ENCODE measurements at places on chromosomes 2 and 18.

- no peak for DNase-seq
Observed at GRCh38 chr2:215362562-215362904, 50.7 kb downstream of the ATIC start.

DNA sequence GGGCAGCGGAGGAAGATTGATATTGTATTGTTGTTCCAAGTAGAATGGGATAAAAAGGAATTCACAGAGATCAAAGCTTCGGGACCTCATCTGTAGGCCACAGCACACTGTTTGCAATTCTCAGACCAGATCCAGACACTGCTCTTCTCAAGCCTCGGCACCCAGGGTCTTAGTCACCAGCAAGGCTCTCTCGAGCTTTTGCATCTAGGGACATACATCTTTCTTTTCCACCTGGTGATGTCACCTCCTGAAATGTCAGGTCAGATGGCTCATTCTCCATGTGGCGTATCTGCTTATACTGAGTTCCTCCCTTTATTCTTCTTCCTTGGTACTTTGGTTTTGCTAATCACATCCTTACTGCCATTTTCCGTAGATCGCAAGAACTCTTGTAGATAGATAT is 42.9 kb upstream of the SNTG2 start:
- DNase-seq: no peak

DNA sequence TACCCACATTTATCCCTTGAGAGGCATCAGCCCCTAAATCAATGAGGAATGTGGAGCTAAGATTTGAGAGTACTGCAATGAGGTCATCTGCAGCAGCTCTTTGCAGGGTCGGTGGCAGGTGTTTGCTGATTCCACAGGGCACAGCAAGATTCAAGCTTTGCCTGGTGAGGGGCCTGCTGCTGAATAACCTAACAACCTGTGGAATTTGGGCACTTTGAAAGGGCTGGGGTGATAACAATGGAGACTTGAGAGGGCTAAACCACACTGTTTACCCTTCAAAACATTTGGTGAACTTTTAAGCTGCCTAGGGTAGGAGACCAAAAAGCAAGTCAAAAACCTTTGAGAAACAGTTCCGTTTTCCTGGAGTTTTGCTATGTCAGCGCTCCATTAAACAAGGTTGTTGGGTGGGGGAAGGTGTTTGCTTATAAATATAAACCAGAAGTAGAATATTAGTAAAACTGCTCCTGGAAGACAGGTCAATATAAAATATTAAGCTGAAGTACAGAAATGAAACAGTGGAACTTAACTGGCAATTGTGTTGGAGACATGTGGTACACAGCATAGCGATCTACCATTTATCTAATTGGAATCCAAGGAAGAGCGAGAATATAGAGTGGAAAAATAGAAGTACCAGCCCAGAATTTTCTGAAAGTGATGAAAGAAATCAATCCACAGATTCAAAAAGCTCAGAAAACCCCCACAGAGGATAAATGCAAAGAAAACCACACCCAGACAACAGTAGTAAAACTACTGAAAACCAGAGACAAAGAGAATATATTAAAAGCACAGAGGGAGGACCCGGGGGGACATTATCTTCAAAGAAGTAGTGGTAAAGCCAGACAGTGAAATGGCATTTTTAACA is 15.7 kb downstream of the COPS8 start:
- DNase-seq: no peak

GRCh38 chr18:6052449-6052913 is 157.2 kb upstream of the TMEM200C start:
- no peak for DNase-seq

DNA sequence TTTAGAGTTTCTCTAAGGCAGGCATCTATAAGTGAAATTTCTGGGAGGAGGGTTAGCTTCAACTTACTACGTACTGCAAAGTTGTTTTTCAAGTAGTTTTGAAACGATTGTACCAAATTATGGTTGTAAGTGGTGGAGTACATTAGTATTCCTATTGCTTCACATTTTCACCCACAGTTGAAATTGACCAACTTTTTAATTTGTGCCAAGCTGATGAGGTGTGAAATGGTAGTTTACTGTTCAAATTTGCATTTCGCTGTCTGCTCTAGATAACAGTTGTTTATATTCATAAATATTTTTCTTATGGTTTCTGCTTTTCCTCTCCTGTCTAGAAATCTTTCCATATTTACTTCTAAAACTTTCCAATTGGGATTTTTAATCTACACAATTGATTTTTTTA is 18.6 kb downstream of the NPC1 start:
- DNase-seq: no peak

- DNase-seq: no peak
Observed at GRCh38 chr2:68686178-68686577, 42.8 kb downstream of the PROKR1 start.

- DNase-seq: peak; percentile 31
Observed at GRCh38 chr2:60507211-60507965, 46.1 kb downstream of the BCL11A start.

- DNase-seq: no peak
Observed at GRCh38 chr2:137912371-137912770, 51.9 kb upstream of the HNMT start.

GRCh38 chr2:134132490-134132857 is 121.4 kb upstream of the MGAT5 start:
- DNase-seq: no peak

DNA sequence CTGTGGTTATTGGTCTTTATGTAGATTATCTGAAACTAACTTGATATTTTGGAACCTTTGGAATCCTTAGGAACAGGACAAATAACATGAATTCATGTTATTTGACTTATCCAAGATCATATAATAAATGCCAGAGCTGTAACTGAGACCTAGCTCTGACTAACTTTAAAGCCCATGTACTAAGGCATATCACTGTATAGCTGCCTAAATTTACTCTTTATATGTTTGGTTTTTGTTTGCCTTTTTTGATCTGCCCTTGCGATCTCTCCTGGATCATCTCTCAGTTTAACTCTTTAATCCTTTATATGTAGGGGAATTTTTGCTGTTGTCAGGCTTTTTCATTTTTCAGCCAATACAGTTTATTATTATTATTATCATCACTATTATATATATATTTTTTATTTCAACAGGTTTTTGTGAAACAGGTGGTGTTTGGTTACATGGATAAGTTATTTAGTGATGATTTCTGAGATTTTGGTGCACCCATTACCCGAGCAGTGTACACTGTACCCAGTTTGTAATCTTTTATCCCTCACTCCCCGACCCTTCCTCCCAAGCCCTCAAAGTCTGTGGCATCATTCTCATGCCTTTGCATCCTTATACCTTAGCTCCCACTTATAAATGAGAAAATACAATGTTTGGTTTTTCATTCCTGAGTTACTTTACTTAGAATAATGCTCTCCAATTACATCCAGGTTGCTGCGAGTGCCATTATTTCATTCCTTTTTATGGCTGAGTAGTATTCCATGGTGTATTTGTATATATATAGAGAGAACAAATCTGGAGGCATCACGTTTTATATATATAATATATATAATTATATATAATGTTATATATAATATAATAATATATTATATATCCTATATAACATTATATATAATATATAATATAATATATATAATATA is 48.9 kb downstream of the APLF start:
- no peak for DNase-seq

GRCh38 chr18:248053-248452 is 19.8 kb downstream of the THOC1 start:
- DNase-seq: no peak

DNA sequence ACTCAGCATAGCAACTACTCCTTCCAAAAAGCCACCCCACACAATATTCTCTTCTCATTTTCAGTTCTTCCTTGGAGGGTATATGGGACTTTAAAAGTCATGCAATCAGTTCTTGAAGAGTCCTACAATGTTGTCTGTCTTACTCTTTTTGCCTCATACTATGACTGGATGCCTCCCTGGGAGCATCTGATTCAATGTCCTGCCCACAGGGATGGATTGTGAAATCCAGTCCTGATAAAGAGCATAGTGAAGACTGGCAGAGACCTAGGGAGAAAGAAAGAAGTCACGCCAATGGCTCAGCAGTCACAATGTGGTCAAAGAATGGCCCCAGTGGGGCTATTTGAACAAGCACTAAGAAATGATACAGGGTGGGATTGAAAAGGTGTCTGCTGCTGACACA is 155.1 kb upstream of the SERPINE2 start:
- peak; percentile 15 for DNase-seq

GRCh38 chr2:31244101-31244500 is 10.1 kb downstream of the EHD3 start:
- DNase-seq: no peak

- peak; percentile 35 for DNase-seq
Observed at GRCh38 chr2:194319222-194319992, 1337.6 kb upstream of the SLC39A10 start.

DNA sequence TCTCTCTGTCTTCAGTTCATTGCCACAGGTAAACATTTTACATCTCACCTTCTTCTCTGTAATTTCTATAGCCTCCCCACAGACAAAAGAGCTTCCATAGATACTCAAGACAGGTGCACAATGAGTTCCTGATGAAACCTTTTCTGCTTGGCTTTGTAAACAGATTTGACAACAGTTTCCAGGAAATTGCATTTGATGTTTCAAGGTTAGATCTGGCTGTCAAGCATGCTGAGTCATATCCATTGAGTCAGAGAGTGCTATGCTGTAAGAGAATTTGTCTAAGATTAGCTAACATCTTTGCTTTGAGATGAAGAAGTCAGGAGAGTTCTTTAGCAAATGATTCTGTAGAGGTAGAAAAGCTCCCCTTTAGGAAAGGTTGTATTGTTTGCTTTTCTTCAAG is 40.6 kb upstream of the MAP2 start:
- peak; percentile 97 for DNase-seq

DNA sequence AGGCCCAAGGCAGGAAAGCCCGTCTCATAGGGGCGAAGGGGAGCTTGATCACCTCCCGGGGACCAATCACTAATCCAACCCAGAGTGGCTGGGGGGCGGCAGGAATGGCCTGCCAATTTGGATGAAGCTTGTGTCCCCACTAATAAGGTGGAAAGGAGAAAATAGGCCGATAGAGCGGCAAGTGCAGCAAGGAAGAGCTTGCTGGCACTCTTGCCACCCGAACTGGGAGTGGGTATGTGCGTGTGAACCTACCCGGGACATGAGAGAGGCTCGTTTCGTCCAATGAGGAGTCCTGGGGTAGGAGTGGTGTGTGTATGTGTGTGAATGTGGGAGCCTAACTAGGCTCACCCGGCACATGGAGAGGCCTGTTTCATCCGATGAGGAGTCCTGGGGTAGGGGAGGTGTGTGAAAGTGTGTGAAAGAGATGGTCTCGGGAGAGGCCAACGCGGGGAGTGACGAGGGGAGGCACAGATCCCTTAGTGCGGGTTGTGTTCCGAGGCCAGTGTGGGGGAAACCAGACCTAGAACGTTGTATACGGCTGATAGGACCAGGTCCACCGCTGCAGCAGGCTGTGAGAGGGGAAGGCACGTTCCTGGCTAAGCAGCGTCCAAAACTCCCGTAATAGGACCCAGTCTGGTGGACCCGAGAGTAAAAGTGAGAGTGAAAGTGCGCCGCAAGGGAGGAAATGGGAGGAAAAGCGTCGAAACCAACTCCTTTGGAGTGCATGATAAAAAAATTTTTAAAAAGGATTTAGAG is 47.1 kb upstream of the SELENOI start:
- peak; percentile 71 for DNase-seq

DNA sequence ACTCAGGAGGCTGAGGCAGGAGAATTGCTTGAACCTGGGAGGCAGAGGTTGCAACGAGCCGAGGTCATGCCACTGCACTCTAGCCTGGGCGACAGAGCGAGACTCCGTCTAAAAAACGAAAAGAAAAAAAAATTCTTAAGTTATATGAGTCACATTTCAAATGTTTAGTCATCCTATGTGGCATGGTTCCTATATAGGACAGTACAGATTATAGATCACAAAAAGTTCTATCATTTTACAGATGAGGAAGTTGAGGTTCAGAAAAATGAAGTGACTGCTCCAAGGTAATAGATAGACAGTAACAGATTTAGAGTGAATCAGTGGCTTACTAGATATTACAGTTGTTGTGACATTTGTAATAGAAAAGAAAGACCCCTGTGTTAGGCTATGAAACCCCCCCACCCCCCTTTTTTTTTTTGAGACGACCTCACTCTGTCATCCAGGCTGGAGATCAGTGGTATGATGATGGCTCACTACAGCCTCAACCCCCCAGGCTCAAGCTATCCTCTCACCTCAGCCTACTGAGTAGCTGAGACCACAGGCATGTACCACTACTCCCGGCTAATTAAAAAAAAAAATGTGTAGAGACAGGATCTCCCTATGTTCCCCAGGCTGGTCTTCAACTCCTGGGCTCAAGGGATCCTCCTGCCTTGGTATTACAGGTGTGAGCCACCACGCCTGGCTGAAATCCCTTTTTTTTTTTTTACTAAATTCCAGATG is 22.7 kb downstream of the PTPN4 start:
- DNase-seq: no peak

GRCh38 chr2:168529054-168529833 is 73.2 kb downstream of the CERS6 start:
- peak; percentile 52 for DNase-seq

GRCh38 chr2:1375794-1376193 is 37.5 kb upstream of the TPO start:
- no peak for DNase-seq

DNA sequence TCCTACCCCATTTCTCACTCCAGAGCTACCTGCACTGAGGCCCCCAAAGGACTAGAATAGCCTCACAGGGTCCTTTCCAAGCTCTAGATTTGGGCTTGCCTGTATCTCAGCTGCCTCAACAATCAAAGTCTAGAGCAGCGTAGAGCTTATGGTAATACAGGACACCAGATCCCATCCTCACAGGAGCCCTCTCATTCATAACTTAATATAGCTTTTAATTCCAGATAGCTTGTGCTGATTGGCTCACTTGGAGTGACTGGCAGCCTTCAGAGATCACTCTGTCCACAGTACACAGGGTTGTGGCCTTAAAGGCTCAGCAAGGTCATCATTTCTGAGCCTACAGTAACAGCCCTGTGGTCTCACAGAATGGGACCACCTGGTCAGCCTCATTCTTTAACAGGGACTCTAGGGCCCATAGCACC is 51.4 kb downstream of the ZFP36L2 start:
- DNase-seq: peak; percentile 48

- DNase-seq: no peak
Observed at GRCh38 chr2:16722126-16722525, 56.5 kb upstream of the CYRIA start.

GRCh38 chr2:240494194-240494793 is 58.8 kb downstream of the GPC1 start:
- no peak for DNase-seq

DNA sequence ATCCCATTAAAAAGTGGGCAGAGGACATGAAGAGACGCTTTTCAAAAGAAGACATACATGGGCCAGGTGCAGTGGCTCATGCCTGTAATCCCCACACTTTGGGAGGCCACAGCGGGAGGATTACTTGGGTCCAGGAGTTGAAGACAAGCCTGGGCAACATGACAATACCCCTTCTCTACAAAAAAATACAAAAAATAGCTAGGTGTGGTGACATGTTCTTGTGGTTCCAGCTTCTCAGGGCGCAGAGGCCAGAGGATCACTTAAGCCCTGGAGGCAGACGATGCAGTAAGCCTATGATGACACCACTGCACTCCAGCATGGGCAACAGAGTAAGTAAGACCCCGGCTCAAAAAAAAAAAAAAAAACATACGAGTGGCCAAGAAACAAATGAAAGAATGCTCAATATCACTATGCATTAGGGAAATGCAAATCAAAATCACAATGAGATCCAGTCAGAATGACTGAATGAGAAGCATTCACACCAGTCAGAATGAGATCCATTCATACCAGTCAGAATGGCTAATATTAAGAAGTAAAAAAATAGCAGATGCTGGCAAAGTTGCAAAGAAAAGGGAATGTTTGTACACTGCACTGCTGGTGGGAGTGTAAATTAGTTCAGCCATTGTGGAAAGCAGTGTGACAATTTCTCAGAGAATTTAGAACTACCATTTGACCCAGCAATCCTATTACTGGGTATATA is 550.2 kb upstream of the SLC39A10 start:
- DNase-seq: peak; percentile 24

- no peak for DNase-seq
Observed at GRCh38 chr2:134282629-134283400, 28.9 kb downstream of the MGAT5 start.
